ENCODE measurements at places on chromosomes 2 and 18. TPM values are rescaled to one million over a fixed set of nuclear protein-coding genes. Genes with fewer than 3 reads are reported as not detected.
A peak's percentile ranks its signal among the peaks of the same experiment; 100 is the strongest.

The NAPG gene
- 22.4 TPM for total RNA-seq

The EML6 gene
- 2.3 TPM for total RNA-seq

The GREB1L gene
- total RNA-seq = 0.52 TPM

The TANC1 gene
- 23.1 TPM for total RNA-seq

The STK11IP gene
- 9.6 TPM for total RNA-seq

The ADGRF3 gene
- not detected for total RNA-seq

The YIPF4 gene
- 13.5 TPM for total RNA-seq

The CYP27A1 gene
- total RNA-seq = 9.3 TPM

The CSRNP3 gene
- 2.3 TPM for total RNA-seq

The CROCC2 gene
- under 0.01 TPM for total RNA-seq

The ZC3H8 gene
- 14.3 TPM for total RNA-seq

The TUBB8B gene
- total RNA-seq = not detected

The E2F6 gene
- 9.2 TPM for total RNA-seq

The G6PC2 gene
- total RNA-seq = 35.3 TPM

The C1GALT1C1L gene
- total RNA-seq = not detected

The ESPNL gene
- not detected for total RNA-seq

The LCT gene
- total RNA-seq = not detected

GRCh38 chr2:52423111-52423510 is 1344.5 kb upstream of the CHAC2 start:
- no peaks in the 10 kb centered on the region for H3K27me3 ChIP-seq
- no peaks in the 10 kb centered on the region for H3K4me1 ChIP-seq
- no peak overlapping the region for H3K4me3 ChIP-seq

DNA sequence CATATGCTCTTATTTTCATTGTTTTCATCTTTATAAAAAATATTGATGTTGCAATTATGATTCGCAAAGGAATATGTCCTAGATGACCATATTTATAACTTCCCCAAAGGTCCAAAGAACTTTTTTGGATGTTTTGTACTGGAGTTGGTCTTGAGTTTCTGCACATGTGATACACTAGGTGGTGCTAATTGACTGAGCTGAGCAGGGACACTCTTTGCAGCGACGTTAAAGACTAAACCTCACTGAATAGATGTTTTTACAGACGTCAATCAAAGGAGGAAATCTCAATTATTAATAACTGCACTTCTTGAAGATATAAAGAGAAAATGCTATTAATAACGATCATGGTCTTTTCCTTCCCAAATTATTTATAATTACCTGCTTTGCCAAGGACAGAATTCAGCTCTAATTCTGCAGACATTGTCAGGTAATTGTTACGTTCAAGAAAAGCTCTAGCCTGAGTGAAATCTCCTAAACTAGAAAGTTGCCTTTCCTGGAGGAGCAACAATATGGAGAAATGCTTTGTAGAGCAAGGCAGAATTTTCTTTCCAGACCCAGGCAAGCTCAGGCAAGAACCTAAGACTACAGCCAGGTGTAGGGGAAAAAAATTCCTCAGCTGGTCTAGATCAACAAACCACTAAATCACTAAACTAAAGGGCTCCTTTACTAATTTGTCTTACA is 119.3 kb upstream of the RBBP8 start:
- no peak for DNase-seq
- H3K36me3 ChIP-seq = no peaks in the 10 kb centered on the region

DNA sequence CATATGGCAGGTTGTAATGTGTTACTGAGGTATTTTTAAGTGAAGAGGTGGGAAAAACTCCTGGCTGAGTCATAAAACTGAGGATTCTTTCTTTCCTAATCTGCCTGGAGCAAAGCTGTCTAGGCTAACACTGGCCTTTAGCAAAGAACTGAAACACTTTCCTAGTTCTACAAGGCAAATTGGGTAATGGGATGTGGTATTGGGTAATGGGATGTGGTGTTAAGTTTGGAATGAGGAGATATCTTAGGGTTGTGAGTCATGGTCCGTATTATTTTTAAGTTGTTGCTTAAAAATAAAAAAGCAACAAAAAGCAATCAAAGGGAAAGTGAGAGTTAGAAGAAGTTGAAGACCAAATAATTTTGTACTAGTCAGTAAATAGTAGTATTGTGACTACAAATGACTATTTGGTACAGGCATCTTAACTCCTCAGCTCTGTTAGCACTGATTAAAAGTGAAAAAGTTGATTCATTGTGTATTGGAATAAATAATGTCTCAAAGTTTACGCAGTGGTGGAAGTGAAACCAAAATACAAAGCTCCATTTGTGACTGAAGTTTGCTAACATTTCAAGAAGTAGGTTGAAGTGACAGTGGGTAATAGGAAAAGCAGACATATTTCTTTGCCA is 216.8 kb downstream of the CAMKMT start:
- H3K27ac ChIP-seq = no peak overlapping the region
- no peaks in the 10 kb centered on the region for H3K36me3 ChIP-seq
- H3K4me3 ChIP-seq = no peak overlapping the region
- H3K27me3 ChIP-seq = no peaks in the 10 kb centered on the region
- DNase-seq = peak; percentile 13

- H3K27ac ChIP-seq = no peak overlapping the region
- no peaks in the 10 kb centered on the region for H3K4me1 ChIP-seq
- H3K27me3 ChIP-seq = no peaks in the 10 kb centered on the region
- no peaks in the 10 kb centered on the region for H3K36me3 ChIP-seq
- DNase-seq = no peak
- no peak overlapping the region for H3K4me3 ChIP-seq
Observed at GRCh38 chr18:21187886-21188285, 54.1 kb upstream of the GREB1L start.

DNA sequence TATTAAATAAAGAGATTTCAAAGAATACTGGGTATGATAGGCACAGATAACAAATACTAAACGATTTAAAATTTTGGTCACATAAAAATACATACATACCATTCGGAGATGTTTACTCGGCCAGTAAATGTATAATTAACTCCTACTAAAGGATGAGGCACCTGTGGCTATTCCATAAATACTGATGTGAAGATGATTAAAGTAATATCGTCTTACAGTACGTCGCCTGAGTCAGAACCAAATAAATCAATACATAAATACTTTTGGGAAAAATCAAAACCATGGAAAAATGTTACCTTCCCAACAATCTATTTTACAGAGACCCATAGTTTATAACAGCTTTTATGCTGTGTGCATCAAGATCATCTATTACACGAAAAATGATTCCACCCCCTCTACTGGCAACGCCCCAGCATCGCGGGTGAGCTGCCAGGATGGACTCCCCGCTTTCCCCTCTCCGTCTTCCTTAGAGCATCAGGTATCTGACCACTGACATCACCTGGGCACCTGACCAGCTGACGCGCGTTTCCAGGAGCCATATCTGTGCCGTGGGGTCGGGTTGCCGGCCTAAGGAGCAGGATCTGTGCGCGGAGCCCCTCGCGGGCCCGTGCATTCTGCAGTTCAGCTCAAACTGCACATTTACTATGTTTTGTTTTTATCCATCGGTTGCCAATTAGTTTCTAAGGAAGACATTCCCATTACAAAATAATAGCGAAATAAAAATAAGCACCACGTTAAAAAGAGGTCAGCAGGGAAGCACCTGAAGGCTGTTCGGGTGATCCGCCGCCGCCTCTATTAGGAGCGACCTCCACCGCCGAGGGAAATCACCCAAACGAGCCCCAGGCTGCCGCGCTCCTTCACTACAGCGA is 901 bp downstream of the ICA1L start:
- H3K36me3 ChIP-seq = no peaks in the 10 kb centered on the region
- peaks cover 4% of the 10 kb centered on the region for H3K4me1 ChIP-seq
- H3K27ac ChIP-seq = peak overlapping the region; percentile 78
- peak; percentile 80 for DNase-seq

GRCh38 chr2:210199854-210200253 is 25.4 kb downstream of the ACADL start:
- peaks cover 5% of the 10 kb centered on the region for H3K36me3 ChIP-seq
- DNase-seq = no peak
- no peaks in the 10 kb centered on the region for H3K27me3 ChIP-seq
- H3K27ac ChIP-seq = no peak overlapping the region
- no peak overlapping the region for H3K4me3 ChIP-seq

- no peak overlapping the region for H3K27ac ChIP-seq
- no peak for DNase-seq
- H3K4me1 ChIP-seq = peaks cover 14% of the 10 kb centered on the region
- no peak overlapping the region for H3K4me3 ChIP-seq
- H3K36me3 ChIP-seq = no peaks in the 10 kb centered on the region
Observed at GRCh38 chr2:111703759-111704158, 180.2 kb downstream of the ANAPC1 start.

DNA sequence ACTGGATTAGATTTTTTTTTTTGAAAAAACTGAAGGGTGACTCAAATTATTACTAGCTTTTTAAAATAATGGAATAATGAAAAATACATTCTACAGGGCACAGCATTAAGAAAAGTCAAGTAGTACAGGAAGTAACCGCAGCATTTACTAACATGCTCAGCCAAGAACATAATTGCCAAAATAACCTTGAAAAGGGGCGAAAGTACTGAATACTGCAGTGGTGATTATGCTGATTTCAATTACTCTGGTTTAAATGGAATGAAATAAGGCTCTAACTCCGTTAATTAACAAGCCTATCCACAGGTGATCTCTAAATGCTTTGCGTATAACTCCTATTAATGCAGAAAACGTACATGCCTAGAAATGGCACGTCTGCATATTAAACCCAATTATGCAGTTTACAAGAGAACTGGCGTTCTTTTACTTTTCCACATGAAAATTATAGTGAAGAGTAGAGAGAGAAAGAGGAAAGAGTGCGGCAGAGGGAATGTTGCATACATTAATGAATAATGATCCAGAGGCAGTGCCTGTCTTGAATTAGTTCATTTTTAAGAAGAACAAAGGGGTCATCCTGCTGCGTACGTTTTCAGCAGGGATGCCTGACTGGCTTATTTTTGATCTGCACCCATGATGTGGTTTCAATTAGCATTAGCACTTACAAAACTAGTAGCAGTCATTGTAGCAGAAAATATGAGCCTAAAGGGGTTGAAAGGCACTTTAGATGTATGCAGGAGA is 612.4 kb downstream of the NYAP2 start:
- H3K36me3 ChIP-seq = no peaks in the 10 kb centered on the region
- no peak overlapping the region for H3K4me3 ChIP-seq
- H3K4me1 ChIP-seq = no peaks in the 10 kb centered on the region
- H3K27me3 ChIP-seq = no peaks in the 10 kb centered on the region

- no peak overlapping the region for H3K4me3 ChIP-seq
- H3K4me1 ChIP-seq = peaks cover 21% of the 10 kb centered on the region
- peak; percentile 15 for DNase-seq
Observed at GRCh38 chr18:79506191-79507075, 110.7 kb downstream of the NFATC1 start.

GRCh38 chr2:197514754-197515153 is 1.1 kb upstream of the MOB4 start:
- no peak overlapping the region for H3K4me3 ChIP-seq
- H3K4me1 ChIP-seq = peaks cover 15% of the 10 kb centered on the region
- peak overlapping the region; percentile 93 for H3K27ac ChIP-seq
- no peaks in the 10 kb centered on the region for H3K27me3 ChIP-seq
- DNase-seq = no peak

DNA sequence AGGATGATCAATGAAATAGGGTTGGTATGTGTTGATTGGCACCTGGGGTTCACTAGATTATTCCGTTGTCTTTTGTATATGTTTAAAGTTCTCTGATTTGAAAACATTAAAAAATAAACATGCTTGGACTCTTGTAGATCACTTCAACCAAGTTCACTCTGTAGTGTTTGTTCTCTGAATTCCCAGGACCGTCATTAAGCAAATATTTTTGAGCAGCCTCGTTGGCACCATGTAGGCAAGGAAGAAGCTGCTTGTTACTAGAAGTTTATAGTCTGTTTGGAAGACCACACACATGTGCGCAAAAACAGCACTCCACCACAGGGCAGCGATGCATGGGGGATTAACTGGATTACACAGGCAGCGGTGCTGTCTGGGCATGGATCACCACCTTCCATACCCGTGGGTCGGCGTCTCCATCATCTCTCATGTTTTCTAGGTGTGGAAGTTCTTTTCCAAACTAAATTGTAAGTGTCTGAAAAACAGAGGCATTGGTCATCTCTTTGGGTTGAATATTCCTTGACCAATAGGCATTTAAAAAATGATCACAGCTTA is 212.2 kb downstream of the FHOD3 start:
- peaks cover 15% of the 10 kb centered on the region for H3K4me1 ChIP-seq
- H3K27ac ChIP-seq = no peak overlapping the region
- H3K27me3 ChIP-seq = no peaks in the 10 kb centered on the region
- no peak overlapping the region for H3K4me3 ChIP-seq
- no peak for DNase-seq

GRCh38 chr2:12199491-12200211 is 453.2 kb downstream of the LPIN1 start:
- H3K36me3 ChIP-seq = no peaks in the 10 kb centered on the region
- no peaks in the 10 kb centered on the region for H3K27me3 ChIP-seq
- H3K4me3 ChIP-seq = no peak overlapping the region
- H3K27ac ChIP-seq = no peak overlapping the region

- no peak overlapping the region for H3K4me3 ChIP-seq
- H3K27me3 ChIP-seq = no peaks in the 10 kb centered on the region
- peak; percentile 23 for DNase-seq
- H3K4me1 ChIP-seq = no peaks in the 10 kb centered on the region
- H3K27ac ChIP-seq = no peak overlapping the region
- H3K36me3 ChIP-seq = no peaks in the 10 kb centered on the region
Observed at GRCh38 chr18:22293417-22293816, 124.0 kb downstream of the GATA6 start.

DNA sequence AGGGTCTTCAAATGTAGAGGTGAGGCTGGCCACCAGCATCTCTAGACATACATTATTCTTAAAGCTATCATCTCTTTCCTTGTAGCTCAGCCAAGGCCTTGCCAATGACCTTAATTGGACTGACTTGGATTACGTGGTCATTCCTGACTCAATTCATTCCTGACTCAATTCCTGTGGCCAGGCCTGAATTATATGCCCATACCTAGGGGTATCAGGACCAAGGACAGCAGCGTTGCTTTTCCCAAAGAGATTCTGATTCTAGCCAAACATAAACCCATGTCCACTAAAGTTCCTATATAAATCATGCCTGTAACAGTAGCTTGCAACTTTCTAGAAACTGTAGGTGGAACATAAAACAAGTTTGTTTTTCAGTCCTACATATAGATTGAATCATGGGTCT is 231.7 kb downstream of the ARL6IP6 start:
- no peak overlapping the region for H3K4me3 ChIP-seq
- H3K27me3 ChIP-seq = no peaks in the 10 kb centered on the region
- H3K27ac ChIP-seq = no peak overlapping the region
- no peaks in the 10 kb centered on the region for H3K4me1 ChIP-seq
- no peaks in the 10 kb centered on the region for H3K36me3 ChIP-seq

GRCh38 chr2:217186668-217187159 is 326.9 kb upstream of the TNP1 start:
- no peaks in the 10 kb centered on the region for H3K4me1 ChIP-seq
- no peaks in the 10 kb centered on the region for H3K36me3 ChIP-seq
- H3K27me3 ChIP-seq = no peaks in the 10 kb centered on the region

- no peak overlapping the region for H3K27ac ChIP-seq
- no peaks in the 10 kb centered on the region for H3K4me1 ChIP-seq
- H3K36me3 ChIP-seq = no peaks in the 10 kb centered on the region
- no peak for DNase-seq
- no peak overlapping the region for H3K4me3 ChIP-seq
Observed at GRCh38 chr18:26190506-26190905, 35.7 kb upstream of the TAF4B start.

GRCh38 chr2:17976871-17977746 is 98.6 kb downstream of the KCNS3 start:
- peak; percentile 19 for DNase-seq
- no peaks in the 10 kb centered on the region for H3K36me3 ChIP-seq
- H3K4me3 ChIP-seq = no peak overlapping the region
- H3K27me3 ChIP-seq = no peaks in the 10 kb centered on the region
- no peak overlapping the region for H3K27ac ChIP-seq

- DNase-seq = no peak
- H3K27ac ChIP-seq = no peak overlapping the region
- no peaks in the 10 kb centered on the region for H3K27me3 ChIP-seq
- no peak overlapping the region for H3K4me3 ChIP-seq
- H3K4me1 ChIP-seq = no peaks in the 10 kb centered on the region
Observed at GRCh38 chr2:63444565-63445288, 143.6 kb downstream of the WDPCP start.

Measured in body of pancreas (tissue), 4 donors.